ENCODE measurements at places on chromosomes 4 and X.

- DNase-seq: no peak
Observed at GRCh38 chr4:184471881-184472613, 2.3 kb downstream of the IRF2 start.

GRCh38 chrX:18490806-18491555 lies 65.6 kb downstream of the CDKL5 start:
- DNase-seq: no peak

- DNase-seq: no peak
Observed at GRCh38 chr4:108114503-108114902, 54.2 kb downstream of the LEF1 start.

GRCh38 chrX:150348365-150348764 lies 14.8 kb upstream of the MAMLD1 start:
- no peak for DNase-seq

- no peak for DNase-seq
Observed at GRCh38 chr4:180675359-180675650, 1567.9 kb upstream of the TENM3 start.

- no peak for DNase-seq
Observed at GRCh38 chrX:118977424-118977823, 3.0 kb downstream of the LONRF3 start.
